Sciatic nerve (tissue), 2 donors: ENCODE measurements at places on chromosomes 16 and 17. TPM values are rescaled to one million over a fixed set of nuclear protein-coding genes. Genes with fewer than 3 reads are reported as not detected.

The MYH13 gene
- not detected for total RNA-seq

- peak; percentile 65 for DNase-seq
Observed at GRCh38 chr17:48131216-48131824, 23.8 kb downstream of the SNX11 start.

- DNase-seq = no peak
Observed at GRCh38 chr16:50680556-50680893, 587 bp downstream of the SNX20 start.

GRCh38 chr17:40450175-40450574, 6.9 kb downstream of the IGFBP4 start:
- DNase-seq = no peak

DNA sequence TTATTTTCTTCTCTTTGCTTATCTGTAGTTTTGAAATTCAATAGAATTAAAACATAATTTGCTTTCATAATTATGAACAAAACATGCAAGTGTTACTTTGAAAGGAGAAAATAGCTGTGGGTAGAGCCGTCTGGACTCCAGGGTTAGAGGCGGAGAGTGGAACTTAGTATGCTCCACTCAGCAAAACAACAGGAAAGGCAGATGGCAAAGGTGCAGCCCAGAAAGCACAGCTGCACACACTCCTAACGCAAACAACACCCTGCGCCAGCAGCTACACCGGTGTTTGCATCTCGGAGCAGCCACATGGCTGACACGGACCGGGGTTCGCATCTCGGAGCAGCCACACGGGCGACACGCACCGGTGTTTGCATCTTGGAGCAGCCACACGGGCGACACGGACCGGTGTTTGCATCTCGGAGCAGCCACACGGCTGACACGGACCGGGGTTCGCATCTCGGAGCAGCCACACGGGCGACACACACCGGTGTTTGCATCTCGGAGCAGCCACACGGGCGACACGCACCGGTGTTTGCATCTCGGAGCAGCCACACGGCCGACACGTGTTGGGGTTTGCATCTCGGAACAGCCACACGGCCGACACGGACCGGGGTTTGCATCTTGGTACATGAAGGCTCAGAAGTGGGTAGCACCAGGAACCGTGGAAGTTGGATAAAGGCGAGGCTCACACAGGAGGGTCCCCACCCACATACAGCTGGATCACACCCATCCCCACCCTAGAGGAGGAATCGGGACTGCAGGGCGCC, 12.2 kb upstream of the CAPN15 start:
- no peak for DNase-seq

- no peak for DNase-seq
Observed at GRCh38 chr17:9360677-9361081, 214.9 kb downstream of the STX8 start.

GRCh38 chr16:86679490-86679889, 101.1 kb downstream of the FOXL1 start:
- no peak for DNase-seq

DNA sequence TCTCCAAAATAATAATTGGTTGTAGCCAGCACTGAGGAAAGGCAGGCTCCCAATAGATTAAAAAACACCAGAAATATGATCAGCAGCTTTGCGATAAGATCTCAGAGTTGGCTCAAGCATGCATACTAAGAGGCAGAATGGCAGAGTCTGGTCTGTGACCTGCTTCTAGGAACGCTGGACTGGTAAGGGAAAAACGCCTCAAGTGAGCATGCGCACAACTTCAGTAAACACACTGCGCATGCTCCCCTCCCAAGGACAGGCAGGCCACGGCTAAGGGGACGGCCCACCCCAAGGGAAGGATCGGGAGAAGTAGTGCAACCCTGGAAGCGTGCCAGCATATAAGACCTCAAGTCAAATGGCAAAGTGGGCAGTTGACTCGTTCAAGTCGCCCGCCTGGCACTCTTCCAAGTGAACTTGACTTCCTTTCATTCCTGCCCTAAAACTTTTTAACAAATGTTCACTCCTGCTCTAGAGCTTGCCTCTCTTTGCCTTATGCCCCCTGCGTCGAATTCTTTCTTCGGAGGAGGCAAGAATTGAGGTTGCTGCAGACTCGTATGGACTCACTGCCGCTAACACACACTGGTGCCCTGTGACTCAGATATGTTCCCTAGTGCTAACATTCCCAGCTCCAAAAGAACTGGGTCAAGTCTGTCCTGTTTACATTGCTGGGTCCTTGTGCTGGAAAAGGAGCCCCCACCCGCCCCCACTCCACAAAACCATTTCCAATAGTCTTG, 22.4 kb upstream of the PRM1 start:
- no peak for DNase-seq

The KRT31 gene
- not detected for total RNA-seq

DNA sequence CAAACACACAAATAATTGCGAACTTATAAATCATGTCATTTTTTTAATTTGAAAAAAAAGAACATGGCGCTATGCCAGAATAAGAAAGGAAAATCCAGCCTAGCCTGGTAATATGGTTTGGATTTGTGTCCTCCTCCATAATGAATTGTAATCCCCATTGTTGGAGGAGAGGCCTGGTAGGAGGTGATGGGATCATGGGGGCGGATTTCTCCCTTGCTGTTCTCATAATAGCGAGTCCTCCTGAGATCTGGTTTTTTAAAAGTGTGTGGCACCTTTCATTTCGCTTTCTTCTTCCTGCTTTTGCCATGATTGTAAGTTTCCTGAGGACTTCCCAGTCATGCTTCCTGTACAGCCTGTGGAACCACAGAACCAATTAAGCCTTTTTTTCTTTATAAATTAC, 65.9 kb upstream of the TANC2 start:
- no peak for DNase-seq

The EVI2A gene
- 9.3 TPM for total RNA-seq

The CMTM4 gene
- 17.8 TPM for total RNA-seq

GRCh38 chr17:44219616-44220212, at the start of gene UBTF:
TSS of gene UBTF (minus strand) at chr17:44219675. CDS start at chr17:44218229, 1,446 bp downstream.
- DNase-seq = peak; percentile 85

DNA sequence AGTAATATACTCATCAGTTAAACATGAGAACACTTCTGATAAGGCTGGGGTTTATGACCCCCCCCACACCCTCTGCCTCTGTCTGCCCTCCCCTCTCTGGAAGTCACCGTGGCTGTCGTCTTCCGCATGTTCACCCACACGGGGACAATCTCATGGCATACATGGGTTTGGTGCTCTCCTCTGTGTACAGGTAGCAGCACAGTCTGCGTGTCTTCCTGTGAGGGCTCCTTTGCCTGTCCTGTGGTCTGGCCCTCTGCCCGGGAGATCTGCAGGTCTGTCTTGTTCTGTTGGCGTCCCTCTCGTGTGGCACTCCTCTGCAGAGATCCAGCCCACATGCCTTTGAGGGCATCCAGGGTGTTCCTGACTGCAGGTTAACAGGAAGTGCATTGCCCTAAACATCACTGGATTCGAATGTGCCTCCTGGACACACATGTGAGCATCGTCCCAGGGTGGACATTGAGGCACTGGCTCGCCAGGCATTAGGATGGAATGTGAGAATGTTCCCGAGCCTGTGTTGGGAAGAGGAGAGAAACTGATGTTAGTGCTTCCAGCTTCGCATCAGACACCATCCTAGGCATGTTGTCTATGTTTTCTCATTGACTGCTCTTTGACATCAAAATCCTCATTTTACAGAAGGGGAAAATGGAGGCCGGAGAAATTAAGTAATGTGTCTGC, 54.5 kb downstream of the NKD1 start:
- DNase-seq = no peak

The GIT1 gene
- total RNA-seq = 93.8 TPM

- DNase-seq = no peak
Observed at GRCh38 chr16:68894714-68895113, 51.4 kb downstream of the TANGO6 start.

GRCh38 chr17:50739098-50739497, 19.7 kb downstream of the LUC7L3 start:
- DNase-seq = no peak

The C16orf46 gene
- total RNA-seq = 2.3 TPM

DNA sequence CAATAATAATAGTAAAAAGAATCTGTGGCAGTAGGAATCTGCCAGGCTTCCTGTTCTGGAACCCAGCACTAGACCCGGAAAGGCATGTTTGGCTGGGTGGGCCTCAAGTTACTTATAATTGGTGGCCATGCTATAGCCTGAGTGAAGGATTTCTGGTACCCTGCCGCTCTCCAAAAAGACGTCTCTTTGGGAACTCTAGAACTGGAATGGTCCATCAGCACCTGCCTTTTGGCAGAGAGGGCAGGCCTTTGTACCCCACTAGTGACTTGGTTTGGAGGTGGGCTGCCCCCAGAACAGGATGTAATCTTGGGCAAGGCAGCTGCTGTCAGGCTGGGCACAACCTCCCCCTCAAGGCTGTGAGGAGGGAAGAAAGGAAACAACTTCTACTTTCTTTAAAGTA, 29.3 kb upstream of the ST6GALNAC1 start:
- DNase-seq = no peak

The MAPT gene
- total RNA-seq = 4.8 TPM

DNA sequence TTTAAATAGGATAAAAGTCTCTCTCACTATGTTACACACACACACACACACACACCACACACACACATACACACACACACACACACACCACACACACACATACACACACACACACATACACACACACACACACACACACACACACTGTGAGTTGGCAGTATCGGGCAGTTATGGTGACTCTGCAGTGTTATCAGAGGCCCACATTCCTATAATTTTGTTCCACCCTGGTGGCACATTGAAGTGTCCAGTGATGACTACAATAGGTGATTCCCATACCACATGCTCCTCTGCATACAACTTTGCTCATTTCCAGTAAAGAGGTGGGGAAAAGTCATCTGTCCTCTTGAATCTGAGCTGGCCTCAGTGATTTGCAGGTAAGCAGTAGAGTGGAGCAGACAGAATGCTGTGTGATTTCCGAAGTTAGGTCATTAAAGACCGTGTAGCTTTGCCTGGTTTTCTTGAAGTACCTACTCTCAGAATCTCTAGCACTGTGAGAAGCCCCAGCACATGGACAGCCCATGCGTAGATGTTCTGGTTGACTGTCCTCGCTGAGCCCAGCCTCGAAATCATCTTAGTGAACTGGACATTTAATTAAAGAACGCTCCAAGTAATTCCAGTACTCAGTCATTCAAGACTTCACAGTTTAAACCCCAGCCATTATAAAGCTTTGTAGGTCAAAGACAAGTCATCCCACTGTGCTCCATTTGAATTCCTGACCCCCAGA, 836.6 kb upstream of the SOX9 start:
- DNase-seq = no peak

The CLEC3A gene
- not detected for total RNA-seq

The KIF2B gene
- not detected for total RNA-seq

GRCh38 chr16:21189311-21189710, 22.1 kb downstream of the ZP2 start:
- DNase-seq = no peak

GRCh38 chr16:9016824-9017223, 53.1 kb upstream of the USP7 start:
- DNase-seq = no peak

GRCh38 chr17:44081681-44082080, 11.1 kb downstream of the G6PC3 start:
- no peak for DNase-seq

DNA sequence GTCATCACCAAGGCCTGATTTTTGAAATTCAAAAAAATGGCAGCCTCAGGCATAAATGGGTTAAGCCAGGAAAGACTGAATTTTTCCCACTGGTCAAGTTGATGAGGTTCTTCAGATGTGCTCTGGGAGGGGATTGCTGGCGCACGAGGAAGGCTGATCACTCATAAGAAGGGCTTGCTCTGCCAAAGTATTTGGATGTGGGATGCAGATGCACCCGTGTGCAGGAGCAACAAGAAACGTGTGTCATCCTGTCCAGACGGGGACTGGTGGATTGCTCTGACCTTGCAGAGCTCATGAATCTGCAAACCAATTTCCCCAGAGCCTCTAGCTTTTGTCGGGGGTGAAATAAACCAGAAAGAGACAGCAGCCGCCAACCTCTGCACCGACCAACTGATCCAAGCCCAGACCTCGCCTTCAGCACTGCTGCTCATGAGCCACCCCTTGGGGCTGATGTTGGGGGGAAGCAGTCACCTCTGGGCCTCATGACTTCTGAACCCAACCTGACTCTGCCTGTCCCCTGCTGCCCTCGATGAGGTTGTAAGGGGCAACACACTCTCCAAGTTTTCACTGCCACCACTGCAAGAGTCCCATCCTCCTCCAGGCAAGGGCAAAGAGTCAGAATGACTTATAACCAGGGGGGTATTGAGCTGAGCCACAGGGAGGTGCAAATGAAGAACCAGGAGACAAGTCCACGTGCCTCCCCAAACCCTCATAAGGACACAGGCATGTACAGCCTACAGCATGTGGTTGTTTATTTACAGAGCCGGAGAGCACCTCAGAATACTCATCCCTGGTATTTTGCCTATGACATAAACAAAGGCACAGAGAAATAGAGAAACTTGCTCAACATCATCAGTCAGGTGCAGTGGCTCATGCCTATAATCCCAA, 452.0 kb downstream of the SOX9 start:
- no peak for DNase-seq

GRCh38 chr17:46190763-46191162, 2.5 kb downstream of the KANSL1 start:
- no peak for DNase-seq

The CDK3 gene
- 5.2 TPM for total RNA-seq

The TANC2 gene
- total RNA-seq = 82.9 TPM

The KRTAP4-6 gene
- not detected for total RNA-seq

The TMEM238L gene
- total RNA-seq = not detected

GRCh38 chr17:8713878-8714277, 30.8 kb downstream of the CCDC42 start:
- DNase-seq = no peak

The DPEP3 gene
- total RNA-seq = not detected

DNA sequence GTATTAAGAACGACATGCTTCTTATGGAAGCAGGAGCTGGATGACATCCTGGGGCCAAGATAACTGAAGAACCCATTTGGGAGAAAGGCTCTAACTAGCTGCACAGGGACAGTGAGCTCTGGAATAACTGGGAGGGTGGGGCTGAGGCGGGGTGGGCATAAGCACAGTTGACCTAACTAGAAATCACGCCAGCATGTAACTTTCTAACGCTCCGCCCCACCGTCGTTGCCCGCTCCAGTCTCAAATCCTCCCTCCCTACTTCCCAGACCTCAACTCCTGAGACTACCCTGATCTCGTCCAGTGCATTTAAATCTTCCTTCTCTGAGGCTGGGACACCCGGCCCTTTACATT, 436 bp downstream of the PHB1 start:
- DNase-seq = no peak

DNA sequence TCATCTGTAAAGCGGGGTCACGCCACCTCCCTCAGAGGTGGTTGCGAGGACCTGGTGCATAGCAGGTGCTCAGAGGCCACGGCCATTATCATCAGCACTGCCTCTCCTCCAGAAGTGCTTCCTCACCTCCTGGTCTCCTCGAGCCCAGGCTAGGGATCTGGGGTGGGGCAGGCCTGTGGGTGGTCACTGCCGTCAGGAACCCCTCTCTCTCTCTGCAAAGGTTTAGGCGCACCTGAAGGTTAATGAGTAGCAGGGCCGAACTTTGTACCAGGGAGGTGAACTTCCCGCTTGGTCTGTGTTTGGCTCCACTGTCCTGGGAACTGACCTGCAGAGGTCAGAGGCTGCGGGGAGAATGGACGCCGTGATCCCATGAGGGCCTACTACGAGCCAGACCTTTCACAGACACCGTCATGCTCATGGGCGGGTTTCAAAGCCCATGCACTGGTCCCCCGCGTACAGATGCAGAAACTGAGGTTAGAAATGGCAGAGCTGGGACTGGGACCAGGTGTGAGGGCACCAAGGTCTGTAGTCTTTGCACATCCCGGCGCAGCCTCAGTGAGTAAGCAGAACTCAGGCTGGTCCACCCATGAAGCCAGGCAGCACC, 13.8 kb downstream of the JUP start:
- no peak for DNase-seq

GRCh38 chr16:84190731-84191388, at the start of gene ADAD2:
TSS of gene ADAD2 (plus strand) at chr16:84191157. CDS start at chr16:84191231, 74 bp downstream.
- DNase-seq = no peak

The TAC4 gene
- not detected for total RNA-seq
